ENCODE measurements at places on chromosomes 12 and 14.

DNA sequence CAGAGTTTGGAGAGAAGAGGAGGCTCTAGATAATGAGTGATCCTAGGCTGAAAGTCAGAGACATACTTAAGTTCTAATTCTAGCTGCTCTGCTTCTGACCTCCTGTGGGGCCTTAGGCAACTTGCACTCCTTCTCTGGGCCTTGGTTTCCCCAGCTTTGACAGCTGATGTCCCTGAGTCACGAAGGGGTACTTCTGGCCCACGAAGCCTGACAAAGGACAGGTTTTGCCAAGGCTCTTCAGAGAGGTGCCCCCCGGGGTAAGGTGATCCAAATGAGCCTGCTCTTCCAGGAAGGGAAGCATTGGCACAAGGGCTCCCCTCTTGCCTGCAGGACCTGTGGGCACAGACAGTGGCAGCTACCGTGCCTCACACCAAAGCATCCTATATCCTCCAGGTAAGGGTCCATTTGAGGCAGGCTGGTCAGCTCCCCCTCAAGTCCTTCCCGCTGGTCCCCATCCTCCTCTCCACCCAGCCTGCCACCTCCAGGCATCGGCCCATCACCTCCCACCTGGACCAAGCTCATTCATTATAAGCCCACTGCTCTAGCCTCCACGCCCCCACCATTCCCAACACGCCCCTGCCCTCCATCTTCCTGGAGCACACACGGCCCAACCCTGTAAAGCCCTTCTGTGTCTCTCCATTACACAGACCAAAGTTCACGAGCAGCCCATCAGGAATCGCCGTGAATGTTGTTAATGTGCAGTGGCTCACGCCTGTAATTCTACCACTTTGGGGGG, 1.9 kb upstream of the PPP1R13B start:
- no peak for DNase-seq

DNA sequence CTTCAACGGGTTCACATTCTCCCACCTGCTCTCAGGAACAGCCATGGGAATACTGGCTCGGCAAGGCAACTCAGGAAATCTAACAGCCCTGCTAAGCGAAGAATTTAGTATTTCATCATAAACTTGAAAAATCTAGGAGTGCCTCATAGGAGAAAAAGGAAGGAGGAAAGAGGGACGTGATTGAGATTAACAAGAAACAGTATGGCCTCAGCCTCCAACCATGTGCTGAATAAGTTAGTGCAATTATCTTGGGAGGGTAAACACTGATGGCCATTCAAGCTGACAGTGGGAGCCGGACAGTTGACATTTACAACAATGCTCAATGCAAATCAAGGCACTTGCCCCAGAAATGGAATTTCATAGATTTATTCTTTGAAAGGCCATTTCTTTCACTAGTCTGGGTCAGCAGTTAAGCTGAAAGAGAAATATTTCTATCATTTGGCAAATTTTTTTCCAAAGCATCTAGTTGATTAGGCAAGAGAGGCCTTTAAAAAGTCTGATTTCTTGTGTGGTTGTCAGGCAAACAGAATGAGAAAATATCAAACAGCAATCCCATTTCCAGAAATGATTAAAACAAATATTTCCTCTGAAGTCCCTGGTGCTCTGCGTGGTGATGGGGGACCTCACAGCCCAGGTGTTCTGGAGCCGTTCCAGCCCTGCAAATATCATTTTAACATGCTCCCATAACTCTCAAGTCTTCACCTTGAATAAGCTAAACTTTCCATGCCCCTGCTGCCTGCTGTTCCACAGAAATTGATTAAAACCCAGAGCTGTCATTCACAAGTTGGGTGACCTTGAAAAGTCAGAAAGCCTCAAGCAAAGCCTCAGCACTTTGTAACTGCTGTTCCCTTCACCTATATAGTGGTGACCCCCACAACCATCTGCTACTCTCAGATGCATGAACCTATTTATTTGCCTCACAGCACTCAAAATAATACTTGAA, 121.6 kb downstream of the PHLDA1 start:
- DNase-seq: no peak

- peak; percentile 20 for DNase-seq
These were observed 535 bp downstream of the BIN2 start for GRCh38 chr12:51323317-51323960.

DNA sequence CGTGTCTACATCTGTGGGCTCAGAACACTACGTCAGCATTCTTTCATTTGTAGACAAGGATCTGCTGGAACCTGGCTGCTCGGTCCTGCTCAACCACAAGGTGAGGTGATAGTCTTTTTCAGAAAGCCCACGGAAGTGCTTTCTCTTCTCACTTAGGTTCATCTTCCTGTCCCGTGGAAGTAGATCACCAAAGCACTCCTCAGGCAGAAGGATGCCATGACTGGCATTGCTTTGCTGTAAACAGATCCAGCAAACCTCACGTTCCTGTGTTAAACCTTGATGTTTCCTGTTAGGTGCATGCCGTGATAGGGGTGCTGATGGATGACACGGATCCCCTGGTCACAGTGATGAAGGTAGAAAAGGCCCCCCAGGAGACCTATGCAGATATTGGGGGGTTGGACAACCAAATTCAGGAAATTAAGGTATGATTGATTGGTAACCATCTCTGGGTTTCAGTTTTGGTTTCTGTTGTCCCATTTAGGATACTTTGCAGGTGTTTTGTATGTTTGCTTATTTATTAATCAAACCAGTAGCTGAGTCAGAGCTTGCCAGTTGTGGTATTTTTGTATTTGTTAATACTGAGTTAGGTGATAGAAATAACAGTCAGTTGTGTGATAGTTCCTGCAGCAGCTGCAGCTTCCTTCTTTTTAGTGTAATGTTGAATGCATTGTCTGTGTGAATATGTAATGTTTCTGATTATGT, 7.5 kb downstream of the PSMC1 start:
- DNase-seq: no peak

DNA sequence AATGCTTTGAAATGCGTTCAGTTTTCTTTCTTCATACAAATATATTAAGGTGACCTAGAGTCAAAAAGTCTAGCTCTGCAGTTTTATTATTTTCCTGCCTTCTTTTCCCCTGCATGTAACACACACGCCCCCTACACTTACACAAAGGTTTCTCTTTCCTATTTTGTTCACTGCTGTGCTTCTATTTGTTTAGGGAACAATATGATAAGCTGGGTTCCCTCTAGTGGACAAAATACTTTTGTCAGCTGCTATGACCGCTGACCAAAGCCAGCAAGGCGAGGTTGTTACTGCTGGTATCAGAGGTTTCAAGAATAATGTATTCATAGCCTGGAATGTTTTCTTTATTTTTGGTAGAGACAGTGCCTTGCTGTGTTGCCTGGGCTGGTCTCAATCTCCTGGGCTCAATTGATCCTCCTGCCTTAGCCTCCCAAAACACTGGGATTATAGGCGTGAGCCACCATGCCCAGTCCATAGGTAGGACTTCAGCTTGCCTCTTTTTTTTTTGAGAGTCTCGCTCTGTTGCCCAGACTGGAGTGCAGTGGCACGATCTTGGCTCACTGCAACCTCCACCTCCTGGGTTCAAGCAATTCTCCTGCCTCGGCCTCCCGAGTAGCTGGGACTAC, 33.4 kb downstream of the FNTB start:
- DNase-seq: no peak

- no peak for DNase-seq
These were observed 195.9 kb upstream of the GZMB start for GRCh38 chr14:24829862-24830261.

- DNase-seq: no peak
These were observed 319.9 kb downstream of the KCNC2 start for GRCh38 chr12:74889563-74890236.
